Peyer's patch (tissue), 4 donors: ENCODE measurements at places on chromosomes 7 and 10. TPM values are rescaled to one million over a fixed set of nuclear protein-coding genes. Genes with fewer than 3 reads are reported as not detected.
A peak's percentile ranks its signal among the peaks of the same experiment; 100 is the strongest.

DNA sequence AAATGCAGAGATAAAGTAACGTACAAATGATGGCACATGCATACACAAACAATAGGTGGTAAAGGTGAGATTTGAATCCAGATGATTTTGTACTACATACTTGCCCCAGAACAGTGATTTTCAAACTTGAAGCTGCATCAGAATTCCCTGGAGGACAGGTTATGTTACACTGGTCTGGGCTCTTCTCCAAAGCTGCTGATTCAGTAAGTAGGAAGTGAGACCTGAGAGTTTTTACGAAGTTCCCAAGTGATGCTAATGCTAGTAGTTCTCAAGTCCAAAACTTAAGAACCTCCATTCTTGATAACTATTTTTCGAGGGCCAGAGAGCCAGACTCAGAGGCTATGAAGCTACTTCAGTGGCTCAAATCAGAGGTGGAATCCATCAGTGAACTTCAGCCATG lies 159.0 kb upstream of the POM121L12 start:
- no peak overlapping the region for H3K27ac ChIP-seq
- H3K36me3 ChIP-seq, result no peaks in the 10 kb centered on the region
- no peak for DNase-seq
- H3K27me3 ChIP-seq, result no peaks in the 10 kb centered on the region
- H3K4me1 ChIP-seq, result no peaks in the 10 kb centered on the region
- H3K4me3 ChIP-seq, result no peak overlapping the region

WDFY4 gene
- 0.53 TPM for total RNA-seq

PCGF6 gene
- 11.2 TPM for total RNA-seq

- peak overlapping the region; percentile 96 for H3K27ac ChIP-seq
- H3K27me3 ChIP-seq, result no peaks in the 10 kb centered on the region
- no peaks in the 10 kb centered on the region for H3K36me3 ChIP-seq
- H3K4me3 ChIP-seq, result peak overlapping the region; percentile 85
- peak; percentile 42 for DNase-seq
Measured at GRCh38 chr7:37448011-37448635, 541 bp downstream of the ELMO1 start.

- H3K36me3 ChIP-seq, result no peaks in the 10 kb centered on the region
- no peak overlapping the region for H3K4me3 ChIP-seq
- no peak for DNase-seq
- no peaks in the 10 kb centered on the region for H3K4me1 ChIP-seq
Measured at GRCh38 chr10:84214612-84215235, 10.6 kb downstream of the LRIT2 start.

DNA sequence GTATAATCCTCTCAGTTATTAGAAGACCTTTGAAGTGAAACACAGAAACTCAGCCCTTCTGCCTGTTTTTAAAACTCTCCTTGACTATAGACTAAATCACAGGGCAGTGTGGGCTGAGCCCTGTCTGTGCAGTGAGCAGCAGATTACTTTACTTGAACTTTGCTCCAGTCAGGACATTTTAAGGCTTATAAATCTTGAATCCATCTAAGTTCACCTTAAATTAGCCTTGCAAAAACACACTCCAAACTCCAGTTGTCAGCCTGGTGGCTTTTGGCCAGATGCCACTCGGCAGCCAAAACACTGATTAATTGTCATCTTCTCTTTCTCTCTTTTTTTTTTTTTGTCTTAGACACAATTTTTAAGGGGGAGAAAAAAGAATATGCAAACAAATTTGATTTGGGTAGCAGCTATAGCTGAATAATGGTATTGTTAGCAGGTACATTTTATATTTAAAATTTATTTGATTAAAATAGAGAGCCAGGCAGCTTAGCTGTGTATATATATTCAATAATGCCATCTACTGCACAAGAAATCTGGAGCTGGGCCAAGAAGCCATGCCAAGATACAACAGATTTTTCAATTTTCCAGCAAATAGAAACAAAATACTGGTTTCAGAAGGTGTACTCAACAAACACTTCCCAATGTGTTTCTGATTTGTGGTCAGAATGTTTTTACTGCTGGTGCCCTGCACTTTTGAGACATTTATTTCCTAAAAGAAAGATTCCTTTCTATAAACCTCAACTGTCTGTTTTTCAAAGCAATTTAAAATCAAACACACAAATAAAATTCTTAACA lies 247.7 kb downstream of the TFEC start:
- DNase-seq, result no peak
- H3K27me3 ChIP-seq, result no peaks in the 10 kb centered on the region
- H3K36me3 ChIP-seq, result no peaks in the 10 kb centered on the region
- H3K4me3 ChIP-seq, result no peak overlapping the region
- H3K27ac ChIP-seq, result no peak overlapping the region
- H3K4me1 ChIP-seq, result no peaks in the 10 kb centered on the region

SRRM3 gene
- 7.4 TPM for total RNA-seq

DNA sequence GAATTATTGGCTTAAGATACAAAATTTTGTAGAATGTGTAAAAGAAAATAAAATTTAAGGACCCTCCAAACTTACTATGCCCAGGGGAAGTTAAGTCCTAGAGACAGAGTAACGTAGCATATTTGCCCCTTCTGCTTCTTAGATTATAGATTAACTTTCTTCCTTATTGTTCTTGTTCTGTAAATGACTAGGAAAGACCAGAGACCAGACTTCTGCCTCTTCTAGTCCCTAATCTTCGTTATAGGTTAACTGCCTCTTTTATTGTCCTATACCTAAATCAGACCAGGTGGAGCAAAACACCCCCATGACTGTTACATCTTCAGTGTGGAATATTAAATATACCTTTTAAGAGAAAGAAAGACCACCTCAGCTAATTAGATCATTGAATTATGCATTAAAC lies 160.5 kb downstream of the PHTF2 start:
- no peaks in the 10 kb centered on the region for H3K4me1 ChIP-seq
- no peaks in the 10 kb centered on the region for H3K27me3 ChIP-seq
- no peak overlapping the region for H3K4me3 ChIP-seq
- no peak overlapping the region for H3K27ac ChIP-seq
- no peak for DNase-seq
- H3K36me3 ChIP-seq, result no peaks in the 10 kb centered on the region

SHTN1 gene
- total RNA-seq, result 42.1 TPM
